ENCODE measurements at places on chromosomes 6 and 20.

DNA sequence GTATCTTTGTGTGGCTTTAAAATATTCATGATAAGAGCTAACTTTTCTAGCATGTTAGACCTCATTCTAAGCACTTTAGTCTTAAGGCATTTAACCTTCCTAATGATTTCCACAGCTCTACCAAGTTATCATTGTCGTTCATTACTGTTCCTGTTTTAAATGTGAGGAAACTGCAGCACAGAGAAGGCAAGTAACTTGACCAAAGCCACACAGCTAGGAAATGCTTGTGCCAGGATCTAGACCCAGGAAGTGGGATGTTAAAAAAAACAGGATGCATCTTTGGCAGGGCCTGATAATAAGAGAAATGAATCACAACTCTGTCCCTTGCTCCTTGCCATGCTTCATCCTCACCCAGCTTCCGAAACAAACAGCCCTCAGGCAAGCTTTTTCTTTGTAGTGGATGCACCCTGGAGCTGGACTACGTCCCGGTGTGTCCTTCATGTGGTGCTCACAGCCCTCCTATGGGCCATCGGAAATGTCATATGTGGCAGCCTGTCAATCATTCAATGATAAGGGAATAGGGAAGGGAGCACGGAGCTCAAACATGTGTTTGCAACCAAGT lies 196.9 kb upstream of the RREB1 start:
- DNase-seq: no peak

DNA sequence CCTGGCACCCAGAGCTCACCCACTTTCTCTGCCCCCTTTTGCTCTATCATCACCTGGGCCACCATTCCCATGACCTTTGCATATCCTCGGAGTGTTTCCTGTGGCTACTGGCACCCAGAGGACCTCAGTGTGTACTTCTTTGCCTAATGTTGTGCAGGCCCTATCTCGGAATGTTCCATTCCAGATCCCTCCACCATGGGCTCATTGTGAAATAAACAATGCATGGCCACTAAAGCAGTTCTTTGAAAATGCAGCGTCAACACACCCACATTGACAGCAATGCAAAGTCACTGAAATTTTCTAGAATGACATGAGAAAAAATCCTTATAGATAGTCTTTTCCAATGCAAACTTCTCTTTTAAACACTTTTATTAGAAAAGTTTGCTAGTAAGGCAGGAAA lies 72.9 kb upstream of the AGPAT4 start:
- no peak for DNase-seq

GRCh38 chr20:21099751-21100577 lies 6.2 kb downstream of the LINC00237 start:
- DNase-seq: no peak

- DNase-seq: no peak
Measured at GRCh38 chr20:6180531-6180930, 57.7 kb upstream of the FERMT1 start.

DNA sequence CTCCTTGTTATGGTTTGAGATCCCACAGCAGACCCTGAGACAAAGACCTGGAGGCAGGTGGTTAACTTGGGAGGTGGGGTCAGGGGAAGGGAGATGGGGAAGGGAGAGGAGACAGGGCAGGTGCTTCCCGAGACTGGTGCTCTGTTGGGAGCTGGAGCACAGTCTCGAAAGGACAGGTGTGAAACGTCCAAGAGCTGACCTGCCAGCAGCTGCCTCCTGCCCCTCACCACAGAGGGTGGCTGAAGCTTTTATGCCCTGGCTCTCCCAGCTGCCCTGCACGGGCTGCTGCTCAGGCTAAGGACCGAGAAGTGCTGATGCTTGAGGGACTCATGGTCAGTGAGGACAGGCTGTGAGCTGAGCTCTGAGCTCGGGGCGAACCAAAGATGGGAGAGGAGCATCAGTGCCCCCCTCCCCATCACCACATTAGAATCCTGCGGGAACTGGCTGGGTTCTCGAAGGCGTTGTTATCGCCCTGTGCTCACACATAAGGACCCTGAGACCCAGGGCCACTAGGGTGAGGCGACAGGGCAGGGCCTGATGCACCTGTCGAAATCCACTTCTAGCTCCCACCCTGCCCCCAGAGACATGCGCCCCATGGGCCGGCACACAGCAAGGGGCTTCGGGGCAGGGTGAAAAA lies 25.3 kb upstream of the CD93 start:
- no peak for DNase-seq

GRCh38 chr20:43726811-43727338 lies at the start of gene GTSF1L:
GTSF1L (minus strand) TSS chr20:43727002; CDS start chr20:43726694, 308 bp downstream.
- DNase-seq: no peak

DNA sequence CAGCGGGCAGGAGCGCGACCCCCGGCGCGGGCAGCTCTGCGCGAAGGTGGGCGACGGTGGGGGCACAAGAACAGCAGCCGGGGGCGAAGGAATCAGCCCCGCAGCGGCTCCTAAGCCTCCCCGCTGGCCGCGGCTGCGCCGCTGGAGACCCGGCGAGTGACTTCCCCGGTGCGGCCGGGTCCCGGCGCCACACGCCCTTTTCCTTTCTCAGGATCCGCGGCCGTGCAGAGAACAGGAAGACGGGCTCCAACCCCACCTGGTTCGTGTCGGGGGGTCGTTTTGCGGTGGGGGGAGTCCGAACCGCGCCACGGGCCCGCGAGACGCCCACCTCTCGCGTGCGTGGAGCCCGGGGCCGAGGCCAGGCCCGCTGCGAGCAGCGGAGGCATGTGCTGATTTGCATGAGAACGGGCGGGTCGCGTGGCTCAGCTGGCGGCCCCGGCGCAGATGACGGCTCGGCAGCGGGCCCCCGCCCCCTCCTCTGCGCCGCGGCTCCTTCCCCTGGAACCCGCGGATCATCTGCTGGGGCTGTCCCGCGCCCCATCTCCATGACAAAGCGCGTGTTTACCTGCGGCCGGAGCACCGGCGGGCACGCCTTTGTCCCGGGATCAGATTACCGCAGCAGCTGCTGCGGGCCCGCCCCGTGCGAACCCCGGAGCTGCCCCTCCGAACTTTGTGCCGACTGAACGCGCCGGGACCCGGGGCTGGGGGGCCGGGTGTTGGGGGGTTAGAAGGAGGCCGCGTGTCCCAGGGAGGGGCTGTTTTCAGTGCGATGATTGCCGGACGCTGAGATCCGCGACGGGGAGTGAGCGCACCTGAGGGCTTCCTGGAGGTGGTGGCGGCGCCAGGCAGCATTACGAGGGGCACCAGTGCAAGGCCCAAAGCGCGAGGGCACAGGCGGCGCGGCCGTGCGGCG lies 4.9 kb upstream of the DLL1 start:
- DNase-seq: no peak

DNA sequence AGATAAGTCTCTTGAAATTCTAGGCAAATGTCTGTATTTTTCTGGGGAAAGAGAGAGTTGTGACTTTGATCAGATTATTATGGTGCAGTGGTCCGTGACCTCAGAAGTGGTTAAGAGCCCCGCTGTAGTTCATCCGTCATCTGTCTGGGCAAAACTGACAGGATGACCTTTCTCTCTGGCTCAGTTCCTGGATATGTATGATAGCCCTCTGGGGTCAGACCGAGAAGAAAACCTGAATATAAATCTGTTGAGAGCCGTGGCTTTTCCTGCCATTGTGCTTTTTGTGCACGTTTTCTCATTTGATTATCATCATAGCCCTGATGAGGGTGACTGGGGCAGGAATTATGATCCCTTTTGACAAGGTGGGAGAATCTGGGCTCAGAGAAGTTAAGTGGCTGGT lies 26.5 kb downstream of the GHRH start:
- DNase-seq: peak; percentile 43

DNA sequence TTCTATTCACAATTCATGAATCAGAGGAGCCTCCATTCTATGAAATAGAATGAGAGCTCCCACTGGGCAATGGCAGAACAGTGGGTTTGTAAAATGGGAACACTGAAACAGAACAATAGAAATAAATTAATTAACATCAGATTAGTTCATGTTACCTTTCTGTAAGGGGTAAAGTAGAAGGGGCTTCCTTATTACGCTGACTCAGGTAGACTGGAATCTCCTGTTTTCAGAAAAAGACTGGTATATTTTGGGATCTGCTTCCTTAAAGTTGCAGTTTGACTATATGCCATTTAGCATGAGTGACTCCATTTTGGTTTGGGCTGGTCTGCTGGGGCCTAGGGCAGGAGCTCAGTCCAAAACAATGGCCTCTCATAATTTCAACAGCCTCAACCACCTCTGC lies 52.8 kb upstream of the ZFAND3 start:
- no peak for DNase-seq

- DNase-seq: no peak
Measured at GRCh38 chr6:133456439-133456838, 215.3 kb downstream of the EYA4 start.

DNA sequence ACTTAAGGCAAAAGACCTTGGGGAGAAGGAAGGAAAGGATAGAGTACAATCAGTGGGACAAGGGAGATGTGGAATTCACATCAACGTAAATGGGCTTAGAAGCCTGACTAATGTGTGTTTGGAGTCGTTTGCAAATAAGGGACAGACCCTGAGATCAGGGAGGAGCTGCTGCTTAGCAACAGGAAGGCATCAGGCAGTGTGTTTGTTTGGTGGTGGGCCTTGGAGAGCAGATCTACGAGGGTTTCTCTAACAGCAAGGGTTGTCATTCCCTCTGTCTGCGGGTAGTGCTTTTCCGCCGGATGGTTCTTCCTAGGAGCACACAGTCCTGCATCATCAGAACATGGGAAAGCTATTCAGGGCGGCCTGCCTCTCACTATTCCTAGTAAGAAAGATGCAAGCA lies 40.4 kb downstream of the C6orf118 start:
- DNase-seq: no peak

DNA sequence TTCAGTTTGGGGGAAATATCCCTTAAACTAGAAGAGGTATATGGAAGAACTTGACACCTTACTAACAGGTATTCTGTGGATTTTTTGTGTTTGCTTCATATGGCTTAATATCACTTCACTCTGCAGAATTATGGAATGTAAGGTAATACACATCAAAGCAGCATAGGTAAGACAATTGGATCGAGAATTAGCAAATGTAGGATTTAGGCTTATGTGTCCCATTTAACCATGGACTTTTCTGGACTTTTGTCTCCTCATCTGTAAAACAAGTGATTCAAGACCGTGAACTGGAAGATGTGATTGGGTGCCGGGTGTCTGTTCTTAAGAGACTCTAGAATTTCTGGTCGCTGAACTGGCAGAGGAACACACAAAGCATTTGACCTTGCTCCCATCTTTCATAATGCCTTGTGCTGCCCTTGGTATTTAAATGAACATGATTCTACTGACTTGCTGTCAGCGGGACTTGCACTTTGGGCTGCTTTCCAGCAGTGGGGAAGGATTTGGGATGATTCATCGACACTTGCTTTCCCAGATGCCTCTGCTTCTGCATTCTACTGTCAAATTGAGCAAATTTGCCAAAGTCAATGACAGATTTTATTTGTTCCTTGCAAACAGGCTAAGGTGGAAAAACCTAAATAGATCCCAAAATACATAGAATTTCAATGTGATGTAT lies 199.8 kb downstream of the PLCB1 start:
- no peak for DNase-seq

GRCh38 chr6:66516377-66516776 lies 809.4 kb upstream of the EYS start:
- DNase-seq: no peak

GRCh38 chr6:3309391-3310050 lies 50.8 kb downstream of the PSMG4 start:
- DNase-seq: no peak

GRCh38 chr6:161837854-161838253 lies 564.0 kb upstream of the AGPAT4 start:
- DNase-seq: no peak

GRCh38 chr6:79630380-79630882 lies 698 bp upstream of the SH3BGRL2 start:
- no peak for DNase-seq

DNA sequence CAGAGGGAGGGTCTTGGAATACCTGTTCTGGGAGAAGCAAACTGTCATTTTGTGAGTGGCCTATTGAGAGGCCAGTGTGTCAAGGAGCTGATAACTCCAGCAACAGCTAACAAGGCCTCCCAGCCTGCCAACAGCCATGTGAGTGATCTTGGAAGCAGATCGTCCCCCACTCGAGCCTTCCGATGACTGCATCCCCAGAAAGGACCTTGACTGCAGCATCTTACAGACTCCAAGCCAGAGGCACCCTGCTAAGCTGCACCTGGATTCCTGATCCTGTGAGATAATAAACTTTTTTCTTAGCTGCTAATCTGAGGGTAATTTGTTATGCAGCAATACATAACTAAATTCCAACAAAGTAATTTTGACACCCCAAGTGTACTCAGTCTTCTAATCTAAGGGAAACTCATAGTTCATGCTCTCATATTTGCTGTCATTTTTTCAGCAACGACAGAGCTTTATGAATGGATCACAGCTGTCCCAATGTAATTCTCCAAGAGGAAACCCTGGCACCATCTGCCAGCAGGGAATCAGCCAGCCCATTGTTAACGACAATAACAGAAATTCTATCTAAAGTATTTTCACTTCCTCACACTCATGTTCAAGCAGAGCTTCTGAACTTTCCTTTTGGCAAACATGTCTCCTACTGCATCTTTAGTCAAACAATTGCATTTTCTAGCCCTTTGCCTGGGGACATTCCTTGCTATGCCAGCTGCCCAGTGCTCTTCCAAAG lies 470.2 kb upstream of the BTBD3 start:
- DNase-seq: peak; percentile 20

DNA sequence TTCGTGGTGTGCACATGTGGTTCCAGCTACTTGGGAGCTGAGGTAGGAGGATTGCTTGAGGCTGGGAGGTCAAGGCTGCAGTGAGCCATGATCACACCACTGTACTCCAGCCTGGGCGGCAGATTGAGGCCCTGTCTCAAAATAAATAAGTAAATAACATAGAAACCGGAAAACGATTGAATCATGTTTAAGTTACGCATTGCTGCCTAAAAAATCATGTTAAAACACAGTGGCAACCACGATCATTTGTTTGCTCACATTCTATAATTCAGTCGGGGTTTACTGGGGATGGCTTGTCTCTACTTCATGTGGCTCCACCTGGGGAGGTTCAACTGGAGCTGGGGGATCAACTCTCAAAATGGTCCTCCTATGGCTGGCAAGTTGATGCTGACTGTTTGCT lies 8.2 kb upstream of the CDKN1A start:
- DNase-seq: no peak

- no peak for DNase-seq
Measured at GRCh38 chr20:56616716-56617115, 12.4 kb upstream of the TFAP2C start.

GRCh38 chr6:138897031-138897430 lies 91.0 kb downstream of the REPS1 start:
- DNase-seq: no peak

DNA sequence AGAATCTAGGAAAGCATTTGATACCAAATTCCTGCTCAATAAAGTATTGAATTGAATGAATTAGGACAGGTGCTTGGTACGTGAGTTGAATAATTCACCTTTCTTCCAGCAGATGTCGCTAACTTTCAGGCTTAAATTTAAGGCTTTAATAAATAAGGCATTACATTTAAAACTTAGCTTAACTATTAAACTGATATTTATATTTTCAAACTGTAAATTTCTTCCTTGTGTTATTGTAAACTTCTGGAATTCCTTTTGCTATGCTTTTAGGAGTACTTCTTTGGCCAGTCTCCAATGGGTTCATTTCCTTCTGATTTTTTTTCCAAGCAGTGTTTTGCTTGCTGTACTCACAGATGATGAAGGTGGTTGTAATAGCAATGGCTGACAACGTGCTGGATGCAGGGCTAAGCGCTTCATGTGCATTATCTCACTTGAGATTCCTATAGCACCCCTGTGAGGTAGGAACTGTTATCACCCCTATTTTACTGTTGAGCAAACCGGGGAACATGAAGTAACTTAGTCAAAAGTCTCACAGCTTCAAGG lies 71.3 kb upstream of the SLC2A12 start:
- DNase-seq: peak; percentile 27
